ENCODE measurements at places on chromosomes 6 and 20.

GRCh38 chr6:11747021-11747420 lies 31.6 kb downstream of the ADTRP start:
- no peak for DNase-seq

- peak; percentile 66 for DNase-seq
Measured at GRCh38 chr6:135114355-135115145, 59.9 kb upstream of the HBS1L start.

DNA sequence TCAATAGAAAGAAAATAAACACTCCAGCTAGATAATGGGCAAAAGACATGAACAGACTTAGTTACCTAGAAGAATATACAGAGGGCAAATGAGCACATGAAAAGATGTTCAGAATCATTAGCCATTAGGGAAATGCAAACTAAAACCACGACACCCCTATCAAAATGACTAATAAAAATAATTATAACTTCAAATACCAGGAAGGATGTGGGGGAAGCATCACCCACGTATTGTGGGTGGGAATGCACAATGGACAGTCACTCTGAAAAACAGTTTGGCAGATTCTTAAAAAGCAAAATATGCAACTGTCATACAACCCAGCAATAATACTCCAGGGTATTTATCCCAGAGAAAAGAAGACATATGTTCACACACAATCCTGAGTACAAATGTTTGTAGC lies 92.6 kb downstream of the DLL1 start:
- DNase-seq: no peak

DNA sequence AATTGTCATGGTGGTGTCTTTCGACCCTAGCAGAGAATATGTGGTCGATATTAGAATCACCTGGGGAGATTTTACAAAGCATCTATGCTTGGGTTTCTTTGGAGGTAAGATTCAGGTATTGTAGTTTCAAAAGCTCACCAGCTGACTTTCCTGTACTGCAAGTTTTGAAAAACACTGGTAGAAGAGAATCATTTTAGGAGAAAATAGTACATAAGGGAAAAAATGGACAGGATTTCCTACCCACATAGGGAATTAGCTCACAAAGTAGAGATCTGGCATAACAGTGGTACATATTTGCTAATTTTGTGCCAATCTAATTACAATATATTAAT lies 27.4 kb upstream of the ABT1 start:
- no peak for DNase-seq

- no peak for DNase-seq
Measured at GRCh38 chr6:36491378-36491965, 48.7 kb downstream of the KCTD20 start.

GRCh38 chr6:127221201-127221600 lies 45.5 kb upstream of the RNF146 start:
- no peak for DNase-seq

GRCh38 chr20:5933802-5934436 lies 16.4 kb downstream of the TRMT6 start:
- no peak for DNase-seq

DNA sequence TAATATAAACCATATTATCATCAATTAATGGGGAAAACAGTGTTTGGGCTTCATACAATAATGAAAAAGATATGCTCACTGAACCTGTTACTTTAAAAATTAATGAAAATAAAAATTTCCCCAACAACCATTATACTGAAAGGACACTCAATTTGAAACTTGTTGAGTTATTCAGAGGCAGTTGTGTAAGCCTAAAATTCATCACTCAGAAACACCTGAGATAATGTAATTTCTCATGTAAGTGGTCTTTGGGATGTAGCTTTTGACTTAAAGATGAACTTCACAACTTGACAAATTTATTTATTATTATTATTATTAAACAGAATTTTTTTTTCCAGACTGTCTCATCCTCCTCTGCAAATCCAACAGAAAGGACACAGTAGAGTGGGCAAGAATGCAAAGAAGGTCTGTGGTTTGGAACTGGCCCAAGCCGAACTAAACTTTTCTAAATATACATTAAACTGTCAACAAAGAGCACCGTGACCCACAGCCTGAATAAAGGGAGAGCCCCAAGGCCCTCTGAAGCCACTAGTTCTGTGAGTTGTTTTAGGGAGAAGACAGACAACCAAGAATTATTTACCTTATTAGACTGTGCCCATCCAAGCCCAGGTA lies 32.2 kb upstream of the HEY2 start:
- no peak for DNase-seq

DNA sequence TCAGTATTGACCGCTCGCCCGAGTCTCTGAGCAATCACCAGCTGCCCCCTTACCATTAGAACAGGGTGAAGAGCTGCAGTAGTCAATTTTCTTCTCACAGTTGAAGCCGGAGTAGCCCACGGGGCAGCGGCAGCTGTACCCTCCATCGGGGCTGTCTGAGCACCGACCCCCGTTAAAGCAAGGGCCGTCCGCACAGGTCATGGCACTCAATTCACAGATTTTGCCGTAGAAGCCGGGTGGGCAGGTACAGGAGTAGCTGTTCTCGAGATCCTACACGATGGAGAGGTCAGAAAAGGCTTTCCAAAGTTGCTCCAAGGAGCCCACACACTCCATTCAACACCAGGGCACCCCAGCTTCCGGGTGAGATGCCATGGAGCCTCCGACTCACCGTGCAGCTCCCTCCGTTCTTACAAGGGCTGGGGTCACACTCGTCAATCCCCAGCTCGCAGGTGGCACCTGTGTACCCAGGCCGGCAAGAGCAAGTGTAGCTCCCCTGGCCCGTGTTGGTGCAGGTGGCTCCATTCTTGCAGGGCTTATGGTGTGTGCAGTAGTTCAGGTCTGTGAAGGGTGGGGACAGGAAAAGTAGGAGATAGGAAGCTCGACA lies 5.9 kb downstream of the DLL1 start:
- no peak for DNase-seq

DNA sequence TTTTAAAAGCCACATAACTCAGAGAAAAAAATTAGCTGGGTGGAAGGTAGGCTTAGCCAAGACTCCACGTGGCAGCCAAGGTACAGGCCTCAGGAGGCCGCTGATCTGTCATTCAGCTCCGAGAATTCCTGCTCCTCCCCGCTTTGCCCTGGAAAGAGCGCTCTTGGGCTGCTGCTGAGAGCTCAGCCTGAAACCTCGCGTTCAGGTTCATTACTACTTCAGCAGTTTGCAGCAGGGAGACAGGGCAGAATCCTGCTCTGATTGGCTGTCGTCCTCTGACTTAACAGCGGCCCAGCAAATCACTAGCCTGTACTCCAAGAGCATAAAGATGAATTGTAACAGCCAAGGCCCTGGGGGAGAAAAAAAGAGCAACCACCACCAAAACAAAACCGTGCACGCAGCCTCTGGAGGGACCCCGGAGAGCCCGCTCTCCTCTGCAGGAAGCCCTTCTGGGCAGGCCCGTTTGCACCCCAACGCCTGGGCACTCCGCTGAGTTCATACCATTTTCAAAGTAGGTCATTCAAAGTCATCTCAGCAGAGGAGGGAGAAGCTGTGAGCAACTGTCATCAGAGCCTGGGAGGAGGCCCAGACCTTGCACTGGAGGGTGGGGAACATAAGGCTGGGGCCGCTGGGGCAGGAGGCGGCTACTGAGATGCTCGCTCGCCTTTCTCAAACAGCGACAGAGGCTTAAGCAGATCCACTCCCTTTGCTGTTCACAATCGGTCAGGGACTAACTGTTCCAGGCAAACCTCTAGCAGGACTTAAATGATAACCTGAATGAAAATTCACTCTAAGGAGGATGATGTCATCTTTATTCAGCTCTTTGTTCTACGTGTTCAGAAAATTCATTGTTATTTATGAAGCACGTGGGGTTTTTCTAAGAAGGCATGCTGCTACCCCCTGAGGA lies 42.3 kb upstream of the ATXN1 start:
- DNase-seq: no peak

Data from stimulated activated CD8-positive, alpha-beta memory T cell treated with anti-CD3 and anti-CD28 coated beads, Interleukin-15, amount 100 ng/mL, for 48 hours (primary cell).